ENCODE measurements at places on chromosomes 4 and X.
A peak's percentile ranks its signal among the peaks of the same experiment; 100 is the strongest.

- DNase-seq = no peak
Observed at GRCh38 chr4:153257991-153258390, 53.7 kb downstream of the TRIM2 start.

DNA sequence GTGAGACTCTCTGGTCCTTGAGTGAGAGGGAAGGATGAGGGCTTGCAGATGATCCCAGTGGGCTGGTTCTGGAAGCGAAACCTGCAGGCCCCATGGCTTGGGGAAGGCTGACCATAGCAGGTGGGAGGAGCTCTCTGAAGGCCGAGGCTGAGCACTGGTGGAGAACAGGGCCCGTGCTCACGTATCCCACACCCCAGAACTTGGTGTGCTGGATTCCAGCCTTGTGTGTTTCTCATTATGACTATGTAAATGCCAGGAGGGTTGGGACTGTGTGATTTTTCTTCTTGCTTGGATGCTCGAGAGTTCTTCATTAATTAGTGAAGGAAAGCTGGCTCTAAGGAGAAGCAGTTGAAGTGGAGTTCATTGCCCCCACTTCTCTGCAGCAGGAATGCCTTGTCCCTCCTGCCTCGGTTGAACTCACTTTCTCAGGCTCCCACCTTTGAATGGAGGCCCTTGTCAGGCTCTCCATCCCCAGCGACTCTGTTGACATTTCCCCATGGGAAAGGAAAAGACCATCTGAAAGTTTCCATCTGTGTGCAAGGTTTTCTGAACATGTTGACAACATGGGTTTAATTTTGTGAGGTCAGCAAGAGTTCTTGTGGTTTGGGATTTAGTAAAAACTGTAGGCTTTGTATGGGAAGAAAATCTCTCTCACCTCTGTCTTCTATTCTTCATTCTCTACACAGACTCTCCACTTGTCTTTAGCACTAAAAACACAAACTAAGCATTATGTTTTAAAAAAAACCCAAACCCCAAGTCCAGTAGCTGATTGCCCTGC, 57.7 kb downstream of the TBL1X start:
- DNase-seq = no peak

GRCh38 chr4:6875431-6875831, 34.2 kb upstream of the TBC1D14 start:
- peak; percentile 5 for DNase-seq

DNA sequence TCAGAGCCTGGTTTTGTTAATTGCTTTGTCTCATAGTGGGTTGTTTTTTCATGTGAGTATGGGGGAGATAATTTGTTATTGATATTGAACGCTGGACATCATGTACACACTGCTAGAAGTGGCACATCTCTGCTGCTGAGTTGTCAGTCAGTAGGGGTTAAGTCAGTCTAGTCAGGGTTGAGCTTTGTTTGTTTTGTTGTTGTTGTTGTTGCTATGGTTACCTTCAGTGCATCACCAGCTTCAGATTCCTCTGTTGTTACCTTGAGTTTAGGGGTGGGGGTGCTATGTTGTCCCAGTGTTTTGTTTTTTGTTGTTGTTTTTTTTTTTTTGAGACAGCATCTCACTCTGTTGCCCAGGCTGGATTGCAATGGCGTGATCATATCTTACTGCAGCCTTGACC, 9.9 kb downstream of the YIPF6 start:
- peak; percentile 56 for DNase-seq

DNA sequence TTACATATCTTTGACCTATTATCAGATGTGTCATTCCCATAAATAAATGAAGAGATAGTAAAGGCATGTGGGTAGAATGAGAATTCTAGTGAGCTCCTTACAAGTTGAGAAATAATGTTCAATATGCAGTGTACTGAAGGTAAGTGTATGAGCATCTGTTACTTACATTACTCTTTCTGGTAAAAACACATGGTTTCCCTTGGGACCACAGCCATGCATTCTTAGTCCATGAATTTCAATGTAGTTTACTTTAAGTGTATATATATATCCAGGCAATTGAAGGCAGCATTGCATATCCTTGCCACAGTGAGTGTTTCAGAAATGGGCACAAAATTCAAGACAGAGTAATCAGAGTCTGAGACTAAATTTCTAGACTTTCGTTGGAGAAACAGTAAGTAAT, 277.2 kb downstream of the CXXC4 start:
- no peak for DNase-seq

DNA sequence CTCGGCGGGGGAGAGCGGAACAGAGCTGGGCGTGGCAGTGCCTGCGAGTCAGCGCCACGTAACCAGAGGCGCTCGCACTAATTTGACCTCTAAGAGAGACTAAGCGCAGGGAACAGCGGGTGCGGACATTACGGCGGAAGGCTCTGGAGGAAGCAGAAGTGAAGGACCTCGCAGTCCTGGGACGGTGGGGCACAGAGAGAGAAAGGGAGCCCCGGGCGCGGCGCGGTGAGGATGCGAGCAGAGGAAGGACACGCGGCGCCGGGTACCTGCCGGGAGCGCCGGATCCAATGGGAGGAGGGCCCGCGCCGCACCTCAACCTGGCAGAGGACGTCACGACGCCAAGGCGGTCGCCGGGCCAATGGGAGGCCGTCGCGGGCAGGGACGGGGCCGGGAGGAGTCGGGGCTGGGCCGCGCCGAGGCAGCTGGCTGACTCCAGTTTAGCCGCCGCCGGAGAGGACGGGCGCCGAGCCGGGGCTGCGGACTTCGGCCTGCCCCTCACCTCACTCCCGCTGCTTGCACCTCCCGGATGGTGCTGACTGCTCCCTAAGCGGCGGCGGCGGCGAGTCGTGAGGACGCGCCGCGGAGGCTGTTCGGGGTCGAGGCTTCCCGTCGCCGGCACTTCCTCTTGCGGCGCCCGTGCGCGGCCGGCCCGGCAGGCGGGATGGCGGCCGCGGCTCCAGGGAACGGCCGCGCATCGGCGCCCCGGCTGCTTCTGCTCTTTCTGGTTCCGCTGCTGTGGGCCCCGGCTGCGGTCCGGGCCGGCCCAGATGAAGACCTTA, at the start of gene TMEM165:
Gene TMEM165, plus strand, starts transcription at position 429 of the 779 bp plus-strand sequence. Its CDS starts 233 bp downstream, at position 662.
- peak; percentile 86 for DNase-seq

- no peak for DNase-seq
Observed at GRCh38 chrX:153578889-153579288, 20.1 kb downstream of the CCNQ start.

DNA sequence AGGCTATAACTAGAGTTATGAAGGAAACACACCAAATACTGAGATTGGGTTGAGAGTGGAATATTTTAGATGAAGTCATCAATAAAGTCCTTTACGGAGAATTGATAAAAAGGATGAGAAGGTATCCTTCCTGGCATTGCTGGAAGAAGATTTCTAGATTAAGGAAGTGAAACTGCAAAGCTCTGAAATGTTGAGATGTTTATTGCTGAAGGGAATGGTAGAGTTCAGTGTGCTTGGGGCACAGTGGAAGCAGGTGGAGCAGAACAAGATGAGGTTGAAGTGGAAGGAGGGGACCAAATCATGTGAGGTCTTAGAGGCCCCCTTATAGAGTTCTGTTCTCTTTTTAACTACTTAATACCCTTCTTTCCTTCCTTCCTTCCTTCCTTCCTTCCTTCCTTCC, 848.5 kb downstream of the RAB28 start:
- no peak for DNase-seq

DNA sequence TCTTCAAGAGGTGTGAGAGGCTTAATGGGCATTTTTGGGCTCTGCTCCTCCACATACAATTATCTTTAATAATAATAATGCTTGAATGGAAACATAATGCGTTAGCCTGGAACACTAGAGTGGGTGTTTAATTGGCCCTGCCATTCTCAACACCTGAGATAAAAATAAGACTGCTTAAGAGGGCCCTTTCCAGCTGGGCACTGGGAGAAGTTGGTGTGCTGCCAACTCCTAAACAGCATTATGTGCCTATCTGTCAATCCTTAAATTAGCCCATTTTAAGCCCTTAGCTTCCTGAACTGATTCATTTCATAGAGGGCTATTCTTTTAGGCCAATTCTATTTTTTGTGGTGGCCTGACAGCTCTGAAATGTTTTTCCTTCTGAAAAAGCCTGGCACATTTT, 211.1 kb upstream of the ZIC3 start:
- DNase-seq = no peak

DNA sequence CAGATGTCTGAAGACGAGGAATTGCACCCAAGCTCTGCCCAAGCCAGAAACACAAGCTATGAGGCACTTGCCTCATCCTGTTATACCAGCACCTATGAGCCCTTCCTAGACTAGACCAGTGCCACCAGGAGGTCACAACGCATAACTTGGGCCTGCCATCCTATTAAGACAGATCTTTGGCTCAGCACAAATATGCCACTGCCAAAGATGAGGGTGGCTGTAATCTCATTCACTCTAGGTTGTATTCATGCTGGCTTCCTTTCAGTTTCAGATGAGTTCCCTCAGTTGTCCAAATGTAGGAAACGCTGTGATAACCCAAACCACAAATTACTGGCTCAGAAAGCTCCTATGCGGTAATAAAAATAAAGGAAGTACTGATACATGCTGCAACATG, 76.5 kb upstream of the CITED1 start:
- DNase-seq = no peak

GRCh38 chrX:14922437-14922836, 49.2 kb downstream of the MOSPD2 start:
- DNase-seq = no peak

- no peak for DNase-seq
Observed at GRCh38 chrX:153374426-153374825, 26.7 kb downstream of the PNMA6E start.

GRCh38 chrX:40646489-40647306, 663 bp downstream of the CXorf38 start:
- DNase-seq = peak; percentile 8

DNA sequence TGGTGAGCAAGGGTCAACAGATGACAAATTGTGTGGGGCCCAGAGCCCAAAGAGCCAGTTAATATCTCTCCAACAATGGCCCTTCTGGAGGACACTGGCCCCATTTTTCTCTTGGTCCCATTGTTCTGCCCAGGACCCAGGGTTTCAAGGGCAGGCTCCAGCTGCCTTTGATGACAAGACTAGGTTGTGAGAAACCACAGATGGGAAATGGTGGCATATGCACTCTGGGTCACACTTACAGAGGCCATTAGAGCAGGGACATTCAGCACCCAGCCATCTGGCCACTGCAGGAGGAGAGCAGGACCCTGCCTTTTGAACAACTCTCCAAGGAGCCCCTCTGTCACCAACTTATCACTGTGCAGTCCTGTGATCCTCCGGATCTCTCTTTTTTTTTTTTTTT, 49.7 kb upstream of the KIAA1210 start:
- no peak for DNase-seq

- DNase-seq = no peak
Observed at GRCh38 chr4:55352726-55353125, 6.7 kb downstream of the SRD5A3 start.
